Small intestine (tissue), 16 donors: ENCODE measurements at places on chromosomes 1 and 21.

DNA sequence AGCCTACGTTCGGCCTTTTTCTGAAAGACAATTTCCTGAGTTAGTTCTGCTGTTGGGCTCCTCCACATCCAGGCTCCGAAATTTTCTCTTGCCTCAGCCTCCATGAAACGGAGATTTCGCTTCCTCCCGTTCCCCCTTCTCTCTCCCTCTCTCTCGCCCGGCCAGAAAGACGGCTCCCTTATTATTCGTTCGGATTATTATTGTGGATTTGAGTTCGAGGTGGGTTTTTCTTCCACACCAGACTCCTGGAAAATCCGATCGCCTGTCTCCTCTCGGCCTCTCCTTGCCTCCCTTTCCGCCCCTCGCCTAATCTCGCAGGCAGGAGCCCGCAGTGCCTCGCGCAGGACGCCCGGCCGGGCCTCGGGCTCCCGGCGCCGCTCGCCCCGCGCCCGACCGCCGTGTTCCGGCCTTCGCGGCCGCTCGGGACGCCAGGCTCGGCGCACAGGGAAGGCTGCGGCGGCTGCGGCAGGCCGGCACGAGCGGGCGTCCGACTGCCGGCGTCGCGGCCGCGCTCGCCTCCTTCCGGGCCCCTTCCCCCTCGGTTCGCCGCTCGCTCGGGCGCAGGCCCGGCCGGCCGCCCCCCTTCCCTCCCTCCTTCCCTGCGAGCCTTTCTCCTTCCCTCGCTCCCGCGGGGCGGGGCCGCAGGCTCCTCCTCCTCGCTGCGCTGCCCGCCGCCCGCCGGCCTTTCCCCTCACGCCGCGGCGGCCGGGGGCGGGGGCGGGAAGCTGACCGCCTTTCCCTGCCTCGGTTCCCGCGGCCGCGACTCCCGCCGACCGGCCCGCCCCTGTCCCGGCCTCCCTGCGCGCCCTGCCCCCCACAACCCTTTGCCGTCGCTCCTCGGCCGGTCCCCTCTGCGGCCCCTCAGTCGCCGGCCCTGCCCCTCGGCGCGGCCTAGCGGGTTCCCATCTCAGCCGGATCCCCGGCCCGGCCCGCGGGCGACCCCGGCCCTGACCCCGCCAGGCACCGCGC is at the start of gene ARHGEF11:
Gene ARHGEF11 (minus strand): TSS at position 493 of the 969 bp plus-strand sequence. CDS start 1,412 bp downstream, outside the sequence.
- peak; percentile 89 for DNase-seq

DNA sequence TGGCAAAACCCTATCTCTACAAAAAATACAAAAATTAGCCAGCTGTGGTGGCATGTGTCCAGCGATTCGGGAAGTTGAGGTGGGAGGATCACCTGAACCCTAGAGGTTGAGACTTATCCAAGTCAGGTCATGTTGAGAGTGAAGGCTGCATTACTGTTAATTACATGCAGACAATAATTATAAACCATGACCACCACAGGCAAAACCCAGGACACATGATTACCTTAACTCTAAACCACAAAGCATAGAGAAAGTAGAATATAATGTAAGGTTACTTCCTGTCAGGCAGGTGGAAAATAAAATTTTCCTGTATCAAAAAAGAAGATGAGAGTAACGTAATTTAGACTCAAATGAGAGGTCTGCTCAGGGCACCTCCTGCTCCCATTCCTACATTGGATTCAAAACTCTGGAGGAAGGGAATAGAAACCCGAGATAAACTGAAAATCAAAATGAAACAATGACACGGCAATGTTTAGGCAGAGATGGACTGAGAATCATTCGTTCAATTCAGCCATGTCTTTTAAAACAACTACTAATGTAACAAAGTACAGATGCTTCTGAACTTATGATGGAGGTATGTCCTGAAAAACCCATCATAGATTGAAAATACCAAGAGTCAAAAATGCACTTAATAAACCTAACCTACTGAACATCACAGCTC is 33.6 kb downstream of the RGS8 start:
- no peak for DNase-seq

- DNase-seq = no peak
Observed at GRCh38 chr1:23639460-23640095, 52.0 kb upstream of the RPL11 start.

DNA sequence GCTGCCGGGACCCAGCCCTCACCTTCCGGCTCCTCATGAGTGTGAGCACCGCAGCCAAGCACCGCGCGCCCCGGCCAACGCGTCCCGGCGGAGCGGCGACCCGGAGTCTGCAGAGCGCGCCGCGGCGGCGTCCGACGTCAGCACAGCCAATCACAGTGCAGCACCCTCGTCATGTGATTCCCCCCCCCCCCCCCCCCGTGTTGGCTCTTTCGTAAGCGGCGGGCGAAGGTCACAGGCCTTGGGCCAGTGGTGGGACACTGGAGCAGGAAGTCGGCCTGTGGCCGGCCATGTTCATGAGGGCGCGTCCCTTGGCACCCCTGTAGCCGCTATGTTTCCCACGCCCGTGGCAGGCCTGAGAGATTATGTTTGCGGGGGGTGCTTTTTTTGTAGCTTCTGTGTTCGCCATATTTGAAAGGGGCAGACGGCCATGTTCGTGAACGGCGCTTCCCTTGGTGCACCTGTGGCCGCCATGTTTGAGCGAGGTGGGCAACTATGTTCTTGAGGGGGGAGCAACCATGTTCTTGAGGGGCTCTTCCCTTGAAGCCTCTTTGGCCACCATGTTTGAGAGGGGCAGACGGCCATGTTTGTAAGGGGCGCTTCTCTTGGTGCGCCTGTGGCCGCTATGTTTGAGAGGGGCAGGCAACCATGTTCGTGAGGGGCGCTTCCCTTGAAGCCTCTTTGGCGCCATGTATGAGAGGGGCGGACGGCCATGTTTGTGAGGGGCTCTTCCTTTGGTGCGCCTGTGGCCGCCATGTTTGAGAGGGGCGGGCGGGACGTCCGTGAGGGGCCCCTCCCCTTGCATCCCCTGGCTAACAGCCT is at the start of gene C1orf174:
Gene C1orf174 (minus strand): TSS at position 123 of the 819 bp plus-strand sequence. CDS start 86 bp downstream, at position 37.
- DNase-seq = peak; percentile 95

GRCh38 chr1:206682111-206682510 is 2.6 kb upstream of the MAPKAPK2 start:
- DNase-seq = peak; percentile 90

GRCh38 chr1:219372916-219373615 is 199.4 kb downstream of the LYPLAL1 start:
- DNase-seq = no peak

DNA sequence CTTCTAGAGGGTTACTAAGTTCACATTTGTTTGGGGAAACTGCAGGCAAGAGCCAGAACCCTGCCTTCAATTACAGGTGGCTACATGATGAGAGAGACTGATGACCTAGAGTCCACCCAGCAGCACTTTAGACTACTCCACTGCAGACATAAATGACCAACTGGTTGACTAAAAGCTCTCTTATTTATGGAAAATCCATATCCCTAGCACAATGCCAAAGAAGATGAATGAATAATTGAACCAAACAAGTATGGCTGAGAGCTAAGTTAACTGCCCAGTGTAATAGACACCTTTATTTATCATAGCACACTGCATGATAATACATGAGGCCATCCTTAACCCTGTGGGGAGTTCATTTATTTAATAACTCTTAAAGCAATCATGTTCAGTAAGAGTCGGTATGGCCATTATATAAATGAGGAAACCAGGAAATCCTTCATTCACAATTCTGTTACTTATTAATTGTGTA is 60.4 kb downstream of the IL12RB2 start:
- no peak for DNase-seq

- no peak for DNase-seq
Observed at GRCh38 chr1:216958569-216958968, 235.3 kb upstream of the ESRRG start.

DNA sequence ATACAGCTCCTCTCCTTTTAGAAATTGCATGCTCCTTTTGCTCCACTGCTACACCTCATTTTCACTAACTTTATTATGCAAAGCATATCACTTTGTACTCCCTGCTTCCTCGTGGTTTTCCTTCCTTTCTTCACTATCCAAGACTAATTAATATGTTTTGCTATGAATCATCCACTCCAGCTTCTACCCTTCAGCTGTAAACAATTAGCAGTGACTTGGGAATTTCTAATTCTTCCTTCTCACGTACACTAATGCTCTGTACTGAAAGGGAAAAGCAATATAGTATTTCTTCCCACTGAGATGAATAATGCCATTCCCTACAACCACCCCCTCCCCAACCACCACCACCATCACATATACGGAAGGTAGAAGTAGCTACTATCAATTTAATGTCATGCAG is 1917.0 kb downstream of the MRPL39 start:
- no peak for DNase-seq

DNA sequence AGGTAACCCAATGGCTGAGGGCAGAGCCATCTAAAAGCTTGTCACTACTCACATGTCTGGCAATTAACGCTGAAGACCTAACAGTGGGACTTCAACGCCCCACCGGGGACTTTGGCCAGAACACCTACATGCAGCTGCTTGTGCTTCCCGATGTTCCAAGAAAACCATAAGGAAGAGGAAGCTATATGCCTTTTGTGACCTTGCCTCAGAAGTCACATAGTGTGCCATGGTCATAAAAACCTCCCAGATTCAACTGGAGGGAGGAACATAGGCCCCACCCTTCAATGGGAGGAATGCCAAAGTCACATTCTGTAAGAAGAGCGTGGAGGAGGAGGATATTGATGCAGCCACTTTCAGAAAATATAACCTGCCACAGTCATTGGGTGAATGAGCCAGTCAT is 147.8 kb upstream of the MAGI3 start:
- peak; percentile 100 for DNase-seq

- DNase-seq = no peak
Observed at GRCh38 chr1:180594723-180595122, 36.0 kb downstream of the OVAAL start.

- DNase-seq = no peak
Observed at GRCh38 chr1:91770667-91771268, 115.2 kb downstream of the TGFBR3 start.

DNA sequence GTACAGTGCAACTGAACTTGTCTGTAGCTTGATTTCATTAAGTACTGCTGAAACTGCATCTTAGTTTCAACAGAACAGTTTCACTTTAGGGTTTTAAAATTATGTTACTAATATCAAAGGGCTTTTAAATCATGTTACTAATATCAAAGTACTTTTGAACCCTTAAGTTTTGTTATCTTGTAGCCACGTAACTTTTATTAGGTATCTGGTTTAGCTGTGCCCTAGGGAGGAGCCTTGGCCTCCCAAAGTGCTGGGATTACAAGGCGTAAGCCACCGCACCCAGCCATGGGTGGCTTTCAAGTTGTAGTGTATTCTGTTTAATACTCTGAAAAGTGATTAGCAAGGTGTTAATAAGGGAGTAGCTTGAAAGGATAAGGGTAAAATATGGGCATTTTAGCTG is 2.0 kb downstream of the KDM4A start:
- DNase-seq = peak; percentile 50

GRCh38 chr1:176193663-176194062 is 13.4 kb downstream of the COP1 start:
- no peak for DNase-seq

DNA sequence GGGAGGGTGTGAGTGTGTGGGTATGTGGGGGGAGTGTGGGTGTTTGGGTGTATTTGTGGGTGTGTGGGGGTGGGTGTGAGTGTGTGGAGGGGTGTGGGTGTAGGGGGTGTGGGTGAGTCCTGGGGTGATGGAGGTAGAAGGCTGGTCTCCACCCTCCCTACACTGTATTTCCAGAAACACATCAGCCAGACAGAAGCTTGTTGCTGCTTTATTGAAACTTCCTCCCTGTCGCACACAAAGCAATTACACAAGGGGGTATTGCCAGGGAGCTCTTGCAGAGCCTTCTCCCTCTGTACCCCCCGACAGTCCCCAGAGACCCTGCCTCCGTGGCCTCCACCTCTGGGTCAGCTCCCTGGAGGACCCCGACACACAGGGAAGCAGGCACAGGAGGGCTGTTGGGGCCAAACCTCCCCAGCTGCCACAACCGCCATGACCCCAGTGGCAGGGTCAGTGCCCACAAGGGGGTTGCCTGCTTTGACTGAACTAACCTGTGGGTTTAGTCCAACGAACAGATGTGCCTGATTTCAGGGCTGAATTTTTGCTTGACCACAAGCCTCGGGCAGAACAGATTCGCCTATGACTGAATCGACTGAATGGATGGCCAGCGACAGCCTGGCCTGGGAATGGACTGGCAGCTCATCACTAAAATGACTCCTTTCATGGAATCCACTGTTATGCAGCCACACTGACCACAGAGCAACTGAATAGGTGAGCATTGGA is 9.1 kb upstream of the MATN1 start:
- DNase-seq = no peak

GRCh38 chr1:7688659-7689058 is 82.4 kb upstream of the VAMP3 start:
- peak; percentile 90 for DNase-seq

- no peak for DNase-seq
Observed at GRCh38 chr21:29520171-29520570, 221.4 kb downstream of the BACH1 start.

DNA sequence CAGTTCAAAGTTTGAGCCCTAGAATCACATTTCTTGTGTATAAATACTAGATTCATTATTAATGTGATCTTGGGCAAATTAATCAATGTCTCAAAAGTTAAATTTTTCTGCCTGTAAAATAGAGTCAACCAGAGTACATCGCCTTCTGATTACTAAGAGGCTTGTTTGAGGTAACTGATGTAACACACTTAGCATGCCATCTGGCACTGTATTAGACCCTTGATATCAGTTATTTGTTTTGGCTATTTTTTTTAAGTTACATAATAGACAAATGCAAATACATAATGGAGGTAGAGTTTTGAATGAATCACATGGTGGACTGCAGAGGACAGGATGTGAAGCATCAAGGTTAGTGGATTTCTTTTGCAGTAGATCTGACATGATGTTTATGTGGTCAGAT is 298.4 kb downstream of the ADGRL2 start:
- DNase-seq = no peak

- peak; percentile 27 for DNase-seq
Observed at GRCh38 chr21:26070121-26070520, 100.4 kb downstream of the APP start.

DNA sequence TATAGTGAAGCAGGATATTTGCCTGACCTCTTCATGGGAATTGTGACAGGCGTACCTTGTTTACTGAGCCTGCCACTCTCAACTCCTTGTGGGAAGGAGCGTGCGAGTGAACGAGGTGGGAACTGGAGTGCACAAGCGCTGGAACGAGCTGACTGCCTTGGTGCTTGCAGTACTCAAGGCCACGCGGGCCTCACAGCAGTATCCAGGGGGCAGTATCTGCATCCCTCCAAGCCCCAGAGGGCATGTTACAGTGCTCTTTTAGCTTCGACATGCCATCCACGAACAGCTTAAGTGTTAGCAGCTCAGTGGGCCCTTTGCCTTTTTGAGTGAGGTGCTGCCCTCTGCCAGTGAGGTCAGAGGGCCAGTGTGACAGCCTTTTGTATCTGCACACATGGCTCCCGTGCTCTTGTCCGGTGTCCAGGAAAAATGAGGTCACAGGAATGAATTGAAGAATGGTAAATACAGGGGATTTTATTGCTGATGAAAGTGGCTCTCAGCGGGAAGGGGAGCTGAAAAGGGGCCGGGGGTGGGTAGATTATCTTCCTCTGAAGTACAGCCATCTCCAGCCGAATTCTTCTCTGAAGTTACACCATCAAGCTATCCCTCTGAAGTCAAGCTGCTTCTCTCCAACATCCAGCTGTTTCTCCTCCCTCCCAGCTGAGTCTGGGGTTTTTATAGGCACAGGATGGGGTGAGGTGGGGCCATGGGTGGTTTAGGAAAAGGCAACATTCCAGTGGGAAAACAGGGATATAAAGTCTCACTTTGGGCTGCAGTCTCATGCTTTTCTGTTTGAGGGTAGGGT is 69.3 kb downstream of the EPB41 start:
- no peak for DNase-seq
